ENCODE measurements at places on chromosomes 7 and 10.

DNA sequence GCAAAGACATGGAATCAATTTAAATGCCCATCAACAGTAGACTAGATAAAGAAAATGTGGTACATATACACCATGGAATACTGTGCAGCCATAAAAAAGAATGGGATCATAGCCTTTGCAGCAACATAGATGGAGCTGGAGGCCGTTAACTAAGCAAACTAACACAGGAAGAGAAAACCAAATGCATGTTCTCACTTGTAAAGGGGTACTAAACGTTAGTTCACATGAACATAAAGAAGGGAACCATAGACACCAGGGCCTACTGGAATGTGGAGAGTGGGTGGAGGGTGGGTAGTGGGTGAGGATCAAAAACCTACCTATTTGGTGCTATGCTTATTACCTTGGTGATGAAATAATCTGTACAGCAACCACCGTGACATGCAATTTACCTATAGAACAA lies 78.4 kb upstream of the GSDME start:
- DNase-seq: no peak

- DNase-seq: no peak
Measured at GRCh38 chr7:31105256-31105950, 53.3 kb downstream of the ADCYAP1R1 start.

DNA sequence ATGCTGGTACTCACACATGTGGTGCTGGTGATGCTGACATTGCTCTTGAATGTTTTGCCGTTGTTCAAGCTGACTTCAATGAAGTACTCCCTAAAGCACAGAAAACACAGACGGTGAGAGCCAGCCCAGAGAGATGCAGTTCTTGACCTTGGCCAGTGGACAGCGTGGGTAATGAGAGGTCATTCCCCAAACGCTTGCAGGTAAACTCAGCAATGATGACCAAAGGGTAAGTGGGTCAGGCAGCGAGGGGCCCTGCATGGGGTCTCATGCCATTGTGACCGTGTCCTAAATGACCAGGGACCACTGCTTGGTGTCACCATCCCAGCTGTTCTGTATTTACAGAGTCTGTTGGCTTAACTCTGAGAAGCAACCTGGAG lies 32.8 kb upstream of the ANTXRL start:
- DNase-seq: no peak

- no peak for DNase-seq
Measured at GRCh38 chr7:80132594-80132993, 2.0 kb upstream of the GNAI1 start.

- DNase-seq: peak; percentile 57
Measured at GRCh38 chr7:48083114-48083830, 5.8 kb upstream of the UPP1 start.

GRCh38 chr7:2175091-2175490 lies 57.7 kb downstream of the MAD1L1 start:
- no peak for DNase-seq

DNA sequence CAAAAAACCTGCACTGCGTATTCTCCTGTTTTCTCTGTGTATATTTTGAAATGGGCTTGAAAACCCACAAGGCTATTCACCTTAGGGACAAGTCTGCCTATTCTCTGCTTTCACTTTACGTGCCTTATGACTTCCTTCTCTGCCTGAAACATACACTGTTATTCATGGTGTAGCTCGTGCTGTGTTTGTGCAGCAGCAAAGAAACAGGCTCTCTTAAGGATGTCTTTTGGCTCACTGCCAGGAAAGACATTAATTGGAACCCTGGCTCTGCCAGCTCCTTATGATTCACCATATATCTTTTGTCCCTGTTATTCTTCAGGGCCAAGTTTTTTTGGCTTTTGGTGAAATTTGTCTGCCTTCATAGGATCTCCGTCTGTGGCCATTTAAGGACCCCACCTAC lies 92.4 kb downstream of the TMEM106B start:
- no peak for DNase-seq
